ENCODE measurements at places on chromosomes 4 and X.

DNA sequence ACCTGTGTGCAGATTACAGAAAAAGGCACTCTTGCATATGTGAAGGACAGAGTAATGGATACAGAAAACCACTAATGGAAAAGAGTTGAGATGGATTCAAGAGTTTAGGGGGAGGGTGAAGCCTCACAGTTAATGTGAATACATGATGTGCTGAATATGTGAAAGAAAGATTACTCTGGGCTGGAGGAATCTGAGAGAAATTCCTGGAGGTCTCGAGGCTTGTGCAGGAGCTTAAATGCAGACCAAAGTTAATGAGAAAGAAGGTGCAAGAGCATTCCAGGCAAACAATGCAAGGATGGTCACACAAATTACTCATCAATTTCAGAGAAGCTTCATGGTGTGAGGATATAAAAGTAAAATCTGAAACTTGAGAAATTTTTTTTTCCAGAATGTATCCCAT is 768.8 kb downstream of the STPG2 start:
- no peak for DNase-seq

GRCh38 chr4:155822572-155822971 is 43.5 kb downstream of the ASIC5 start:
- DNase-seq: no peak

DNA sequence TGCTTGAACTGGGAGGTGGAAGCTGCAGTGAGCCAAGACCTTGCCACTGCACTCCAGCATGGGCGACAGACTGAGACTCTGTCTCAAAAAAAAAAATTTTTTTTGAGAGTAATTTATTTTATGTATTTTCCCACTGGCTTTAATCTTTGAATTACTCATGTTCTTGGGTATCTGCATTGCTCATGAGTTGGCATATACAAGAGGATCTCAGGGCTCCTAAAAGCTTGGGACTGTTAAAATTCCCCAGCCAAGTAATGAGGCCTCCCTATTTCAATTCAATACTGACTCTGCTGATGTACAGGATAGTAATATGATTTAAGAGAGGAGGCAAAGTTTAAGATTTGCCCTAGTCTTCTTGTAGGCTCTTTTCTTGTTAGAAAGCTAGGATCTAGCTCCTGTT is 6.2 kb downstream of the IL21 start:
- DNase-seq: no peak

DNA sequence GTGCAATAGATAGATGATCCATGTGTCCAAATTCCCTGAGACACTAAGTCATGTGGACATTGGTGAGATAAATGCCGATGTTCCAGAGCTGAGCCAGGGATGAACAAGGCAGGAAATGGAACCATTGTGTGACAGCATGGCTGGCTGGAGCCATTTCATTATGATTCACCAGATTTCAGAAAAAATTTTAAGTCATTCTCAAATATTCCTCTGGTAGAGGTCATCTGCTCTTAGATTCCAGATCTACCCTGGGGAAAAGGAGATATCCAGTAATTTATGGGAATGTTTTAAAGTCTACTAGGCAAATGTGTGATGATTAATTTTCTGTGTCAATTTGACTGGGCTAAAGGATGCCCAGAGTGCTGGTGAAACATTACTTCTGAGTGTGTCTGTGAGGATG is 287.3 kb downstream of the STK32B start:
- DNase-seq: peak; percentile 60

GRCh38 chr4:24559032-24559821 is 25.1 kb downstream of the DHX15 start:
- DNase-seq: peak; percentile 40

Data from EL (cell line).